ENCODE measurements at places on chromosomes 5 and 9.

DNA sequence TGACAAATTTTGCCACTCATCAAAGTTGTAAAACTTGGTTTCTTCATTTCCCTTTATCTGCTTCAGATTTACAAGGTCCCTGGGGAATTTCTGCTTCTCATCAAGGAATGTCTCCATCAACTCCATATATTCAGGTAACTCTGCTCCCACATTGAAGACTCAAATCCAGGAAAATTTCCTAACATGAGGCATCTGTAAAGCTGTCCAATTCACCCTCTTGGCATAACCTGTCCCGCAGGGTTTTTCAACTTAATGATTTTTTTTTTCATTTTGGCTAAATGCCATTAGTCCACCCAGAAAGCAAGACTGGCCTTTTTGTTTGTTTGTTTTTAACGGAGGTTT is 50.2 kb upstream of the SLC30A5 start:
- no peak for DNase-seq

- no peak for DNase-seq
Measured at GRCh38 chr9:95857124-95857523, 18.4 kb upstream of the ERCC6L2 start.

GRCh38 chr5:142520885-142521284 is 165.0 kb downstream of the FGF1 start:
- no peak for DNase-seq

GRCh38 chr9:128422783-128423150 is 2.1 kb downstream of the CERCAM start:
- no peak for DNase-seq

GRCh38 chr5:23071682-23072081 is 218.5 kb upstream of the CDH12 start:
- DNase-seq = no peak

DNA sequence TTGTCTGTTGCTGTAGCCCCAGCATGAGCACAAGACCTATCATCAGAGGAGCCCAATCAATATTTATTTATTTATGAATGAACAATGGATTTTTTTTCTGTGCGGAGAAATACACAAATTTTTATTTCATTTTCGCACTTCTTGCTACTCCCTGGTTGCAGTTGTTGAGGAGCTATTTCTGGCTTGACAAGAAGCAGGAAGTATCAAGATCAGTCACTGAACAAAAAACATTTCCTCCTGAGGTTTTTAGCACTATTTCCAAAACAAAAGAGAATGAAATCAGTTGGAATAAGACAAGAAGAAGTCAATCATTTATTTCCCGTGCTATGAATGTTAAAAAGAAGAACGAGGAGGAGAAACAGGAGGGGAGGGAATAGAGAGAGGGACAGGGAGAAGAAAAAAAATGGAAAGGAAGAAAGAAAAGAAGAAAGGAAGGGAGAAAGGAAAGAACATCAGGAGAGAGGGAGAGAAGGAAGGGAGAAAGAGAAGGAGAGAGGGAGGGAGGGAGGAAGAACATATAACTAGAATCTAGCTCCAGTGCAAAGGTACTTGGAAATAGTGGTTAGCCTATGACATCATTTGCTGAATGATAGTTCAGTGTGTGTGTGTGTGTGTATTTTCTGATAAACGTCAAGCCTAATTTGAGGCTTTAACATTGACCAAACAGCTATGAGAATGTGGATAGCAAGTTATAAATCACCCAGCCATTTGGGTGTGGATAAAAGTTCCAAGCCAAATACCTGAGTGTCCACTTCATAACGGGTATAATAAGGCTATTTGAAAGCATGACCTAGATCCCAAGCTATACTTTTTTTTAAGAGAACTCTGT is 586.0 kb downstream of the EBF1 start:
- no peak for DNase-seq

- DNase-seq = no peak
Measured at GRCh38 chr5:160445132-160445531, 23.5 kb downstream of the PTTG1 start.

DNA sequence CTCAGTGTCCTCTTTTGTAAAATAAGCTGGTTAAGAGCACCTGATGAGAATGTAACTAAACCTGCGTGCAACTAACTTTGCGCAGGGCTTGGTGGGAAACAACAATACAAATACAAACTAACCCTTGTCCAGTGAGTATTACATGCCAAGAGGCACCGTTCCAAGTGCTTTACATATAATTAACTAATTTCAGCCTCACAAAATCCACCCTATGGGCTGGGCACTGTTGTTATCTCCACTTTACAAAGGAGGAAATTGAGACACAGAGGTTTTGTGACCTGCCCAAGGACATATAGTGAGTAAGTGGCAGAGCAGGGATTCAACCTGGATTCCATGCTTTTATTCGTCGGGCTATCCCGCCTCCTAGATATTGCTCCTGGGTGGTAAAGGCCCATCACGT is 26.2 kb upstream of the TNIP1 start:
- no peak for DNase-seq

DNA sequence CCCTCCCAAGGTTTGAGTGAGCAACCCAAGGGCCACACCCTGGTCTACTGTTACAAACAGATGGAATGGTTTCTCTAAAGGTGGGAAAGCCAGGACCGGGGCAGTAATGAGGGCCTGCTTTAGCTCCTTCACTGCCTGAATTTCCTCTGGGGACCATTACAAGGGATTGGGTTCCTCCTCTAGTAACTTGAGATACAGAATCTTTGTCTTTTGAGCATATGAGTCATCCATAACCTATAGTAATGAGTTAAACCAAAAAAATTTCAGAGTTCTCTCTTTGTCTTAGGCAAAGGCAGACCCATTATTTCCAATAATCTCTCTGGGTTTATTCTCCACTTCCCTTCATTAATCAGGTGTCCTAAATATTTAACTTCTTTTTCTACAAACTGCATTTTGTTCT is 618.8 kb downstream of the HINT1 start:
- no peak for DNase-seq

GRCh38 chr5:124761010-124761409 is 14.6 kb upstream of the ZNF608 start:
- DNase-seq = no peak

DNA sequence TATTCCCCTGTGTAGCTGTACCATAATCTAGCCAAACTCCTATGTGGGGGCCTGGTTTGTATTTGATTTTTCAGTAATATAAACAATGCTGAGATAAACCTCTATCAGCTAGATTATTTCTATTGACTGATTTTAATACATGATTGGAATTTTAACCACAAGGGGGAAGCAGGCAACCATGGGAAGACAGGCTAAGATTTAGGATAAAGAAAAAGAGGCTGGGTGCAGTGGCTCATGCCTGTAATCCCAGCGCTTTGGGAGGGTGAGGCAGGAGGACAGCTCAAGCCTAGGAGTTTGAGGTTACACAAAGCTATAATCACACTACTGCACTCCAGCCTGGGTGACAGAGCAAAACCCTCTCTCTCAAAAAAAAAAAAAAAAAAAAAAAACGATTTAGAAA is 18.1 kb upstream of the GPX3 start:
- DNase-seq = no peak

DNA sequence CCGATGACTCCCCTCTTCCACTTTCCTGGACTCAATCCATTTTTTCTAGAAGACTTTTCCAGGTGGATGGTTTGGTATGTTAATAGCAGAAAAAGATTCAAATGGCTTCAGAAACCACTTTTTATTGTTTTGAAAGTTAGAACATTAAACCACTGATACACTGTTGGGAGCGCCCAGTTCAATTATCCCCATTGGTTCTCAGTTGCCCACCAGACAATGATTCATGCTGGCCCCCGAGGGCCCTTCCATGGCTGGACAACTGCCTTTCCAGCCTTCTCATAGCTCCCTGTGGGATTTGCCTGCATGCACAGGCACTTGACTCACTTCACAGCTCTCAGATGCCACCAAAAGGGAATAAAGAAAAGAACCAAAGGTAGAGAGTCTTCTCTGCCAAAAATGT is 21.3 kb upstream of the ANKRD34B start:
- DNase-seq = no peak

- DNase-seq = no peak
Measured at GRCh38 chr5:135227064-135228022, 171.7 kb downstream of the MACROH2A1 start.

GRCh38 chr9:92969516-92970466 is 22.5 kb downstream of the FGD3 start:
- DNase-seq = no peak

DNA sequence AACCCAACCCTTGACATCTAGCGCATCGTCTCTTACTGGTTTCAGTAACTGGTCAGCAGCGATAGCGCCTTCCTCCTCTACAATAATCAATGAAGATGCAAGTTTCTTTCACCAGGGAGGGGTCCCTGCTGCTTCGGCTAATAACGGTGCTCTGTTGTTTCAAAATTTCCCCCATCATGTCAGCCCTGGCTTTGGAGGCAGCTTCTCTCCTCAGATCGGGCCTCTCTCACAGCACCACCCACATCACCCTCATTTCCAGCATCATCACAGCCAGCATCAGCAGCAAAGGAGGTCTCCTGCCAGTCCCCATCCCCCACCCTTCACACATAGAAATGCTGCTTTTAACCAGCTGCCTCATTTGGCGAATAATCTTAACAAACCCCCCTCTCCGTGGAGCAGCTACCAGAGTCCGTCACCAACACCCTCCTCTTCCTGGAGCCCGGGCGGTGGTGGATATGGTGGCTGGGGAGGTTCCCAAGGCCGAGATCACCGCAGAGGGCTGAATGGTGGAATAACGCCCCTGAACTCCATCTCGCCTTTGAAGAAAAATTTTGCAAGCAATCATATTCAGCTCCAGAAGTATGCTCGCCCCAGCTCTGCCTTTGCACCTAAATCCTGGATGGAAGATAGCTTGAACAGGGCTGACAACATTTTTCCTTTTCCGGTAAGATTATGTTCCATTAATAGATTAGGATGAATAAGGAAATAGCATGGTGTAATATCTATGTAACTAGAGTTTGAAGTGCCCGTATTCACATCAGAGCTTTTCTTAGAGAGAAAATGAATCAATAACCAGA is 2.2 kb downstream of the CPEB4 start:
- no peak for DNase-seq
